Upper lobe of right lung (tissue), 1 donor: ENCODE measurements at places on chromosomes 6 and 20. TPM values are rescaled to one million over a fixed set of nuclear protein-coding genes. Genes with fewer than 3 reads are reported as not detected.

Gene KCNK5
- total RNA-seq = 10.0 TPM

Gene VGLL2
- total RNA-seq = not detected

GRCh38 chr6:56914798-56915658, 39.9 kb upstream of the BEND6 start:
- H3K27ac ChIP-seq = no peak overlapping the region
- no peaks in the 10 kb centered on the region for H3K36me3 ChIP-seq
- H3K27me3 ChIP-seq = peaks cover 4% of the 10 kb centered on the region
- no peak overlapping the region for H3K4me3 ChIP-seq
- no peaks in the 10 kb centered on the region for H3K4me1 ChIP-seq

DNA sequence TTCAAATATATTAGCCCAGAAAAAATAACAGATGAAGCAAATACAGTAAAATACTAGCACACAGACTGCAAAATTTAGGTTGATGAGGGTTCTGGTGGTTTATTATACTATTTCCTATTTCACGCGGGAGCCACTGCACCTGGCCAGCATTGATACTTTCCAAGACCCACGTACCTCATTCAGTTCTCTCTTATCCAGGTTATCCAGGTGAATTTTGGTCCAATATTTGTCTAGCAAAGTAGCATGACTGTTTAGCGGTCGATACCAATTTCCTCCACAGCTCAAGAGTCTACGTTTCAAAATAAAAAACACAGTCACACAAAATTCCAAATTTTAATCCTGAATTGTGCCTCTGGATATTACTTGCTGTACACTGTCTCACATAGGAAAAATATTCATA, 34.8 kb downstream of the MDN1 start:
- H3K27ac ChIP-seq = no peak overlapping the region
- no peak for DNase-seq
- no peaks in the 10 kb centered on the region for H3K4me1 ChIP-seq
- H3K36me3 ChIP-seq = peaks cover 88% of the 10 kb centered on the region
- H3K4me3 ChIP-seq = no peak overlapping the region
- H3K27me3 ChIP-seq = no peaks in the 10 kb centered on the region

DNA sequence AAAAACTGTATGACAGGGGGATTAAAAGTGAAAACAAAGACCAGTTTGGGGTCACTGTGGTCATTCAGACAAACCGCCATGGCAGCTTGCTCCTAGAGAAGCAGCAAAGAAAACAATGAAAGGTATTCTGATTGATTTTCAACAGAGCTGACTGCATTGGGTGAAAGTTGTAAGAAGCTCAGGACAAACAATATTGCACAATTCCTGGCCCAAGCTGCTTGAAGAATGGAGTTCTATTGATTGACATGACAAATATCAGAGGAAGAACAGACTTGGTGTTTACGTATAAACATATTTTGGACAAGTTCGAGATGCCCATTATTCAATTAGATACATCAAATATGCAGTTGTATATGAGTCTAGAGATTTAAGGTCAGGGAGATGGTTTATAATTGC, 62.0 kb downstream of the TRIM38 start:
- H3K4me1 ChIP-seq = peaks cover 18% of the 10 kb centered on the region
- no peak for DNase-seq
- no peak overlapping the region for H3K27ac ChIP-seq
- no peak overlapping the region for H3K4me3 ChIP-seq
- no peaks in the 10 kb centered on the region for H3K36me3 ChIP-seq

DNA sequence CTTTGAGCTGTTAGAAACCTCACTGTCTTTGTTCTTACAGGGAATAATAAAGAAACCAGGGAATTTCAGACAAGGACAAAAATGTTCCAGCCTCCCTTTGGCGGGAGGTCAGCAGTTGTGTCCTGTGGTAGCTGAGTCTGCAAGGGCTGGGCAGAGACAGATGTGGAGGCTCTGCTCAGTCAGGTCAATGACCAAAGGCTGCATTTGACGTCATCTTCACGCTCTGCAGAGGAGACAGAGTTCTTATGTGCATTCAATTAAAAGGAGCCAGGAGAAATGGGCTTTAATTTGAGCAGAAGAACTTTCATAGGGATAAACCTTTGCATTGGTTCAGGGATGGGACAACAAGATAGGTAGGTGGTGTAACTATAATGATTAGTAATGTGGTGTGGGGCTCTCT, 45.1 kb upstream of the FOXA2 start:
- no peaks in the 10 kb centered on the region for H3K4me1 ChIP-seq
- H3K27ac ChIP-seq = no peak overlapping the region
- H3K4me3 ChIP-seq = no peak overlapping the region
- no peak for DNase-seq
- no peaks in the 10 kb centered on the region for H3K27me3 ChIP-seq

Gene PTGIS
- total RNA-seq = 42.1 TPM

GRCh38 chr6:29496961-29497360, 9.2 kb upstream of the MAS1L start:
- peaks cover 4% of the 10 kb centered on the region for H3K27me3 ChIP-seq
- H3K36me3 ChIP-seq = no peaks in the 10 kb centered on the region
- H3K4me3 ChIP-seq = no peak overlapping the region
- H3K4me1 ChIP-seq = no peaks in the 10 kb centered on the region
- no peak overlapping the region for H3K27ac ChIP-seq
- no peak for DNase-seq

Gene TRIM31
- total RNA-seq = 0.35 TPM
